Ovary (tissue), 10 donors: ENCODE measurements at places on chromosomes 16 and 17. TPM values are rescaled to one million over a fixed set of nuclear protein-coding genes. Genes with fewer than 3 reads are reported as not detected.

CACNB1 gene
- total RNA-seq, result 6.9 TPM

CCL3 gene
- 0.61 TPM for total RNA-seq

DNA sequence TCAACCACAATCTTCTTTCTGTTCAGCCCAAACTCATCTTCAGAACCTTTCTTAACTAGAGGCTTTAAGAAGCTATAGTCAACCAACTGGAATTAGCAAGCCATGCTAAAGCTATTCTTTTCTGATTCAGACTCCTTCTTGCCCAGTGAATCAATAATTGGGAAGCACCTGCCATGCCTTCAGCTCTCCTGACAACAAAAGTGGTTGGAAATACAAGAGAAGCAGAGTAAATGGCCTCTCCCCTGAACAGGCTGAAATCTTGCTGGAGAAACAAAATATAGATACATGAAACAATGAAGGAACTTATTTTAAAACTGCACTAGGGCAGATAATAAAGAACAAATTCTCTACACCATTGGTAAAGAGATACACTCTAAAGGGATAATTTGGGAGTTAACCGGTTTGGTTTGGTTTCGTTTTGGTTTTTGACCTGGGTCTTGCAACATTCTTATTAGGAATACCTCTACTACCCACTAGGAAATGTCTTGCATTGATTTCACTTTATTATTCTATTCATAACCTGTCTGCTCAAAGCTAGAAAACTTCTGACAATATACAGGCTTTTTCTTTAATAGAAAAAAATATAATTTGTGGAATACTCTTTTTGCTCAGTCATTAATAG is 173.6 kb upstream of the DYNLRB2 start:
- DNase-seq, result no peak

GRCh38 chr17:63537991-63538692 is 12.1 kb upstream of the DCAF7 start:
- DNase-seq, result no peak

DNA sequence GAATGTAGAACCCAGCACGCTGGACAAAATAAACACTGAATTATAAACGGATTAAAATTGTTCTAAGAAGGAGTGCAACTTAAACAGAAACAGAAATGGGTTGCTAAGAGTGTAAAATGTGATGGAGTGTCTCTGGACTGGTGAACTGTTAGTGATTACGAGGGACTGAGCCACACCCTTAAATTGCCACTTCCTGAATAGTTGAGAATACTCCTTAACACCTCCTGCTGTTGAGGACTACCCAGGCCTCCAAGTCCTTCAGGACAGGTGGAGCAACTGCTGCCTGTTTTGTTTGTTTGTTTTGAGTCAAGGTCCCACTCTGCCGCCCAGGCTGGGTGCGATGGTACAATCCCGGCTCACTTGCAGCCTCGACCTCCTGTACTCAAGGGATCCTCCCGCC is 25.8 kb upstream of the IRF8 start:
- no peak for DNase-seq

DNA sequence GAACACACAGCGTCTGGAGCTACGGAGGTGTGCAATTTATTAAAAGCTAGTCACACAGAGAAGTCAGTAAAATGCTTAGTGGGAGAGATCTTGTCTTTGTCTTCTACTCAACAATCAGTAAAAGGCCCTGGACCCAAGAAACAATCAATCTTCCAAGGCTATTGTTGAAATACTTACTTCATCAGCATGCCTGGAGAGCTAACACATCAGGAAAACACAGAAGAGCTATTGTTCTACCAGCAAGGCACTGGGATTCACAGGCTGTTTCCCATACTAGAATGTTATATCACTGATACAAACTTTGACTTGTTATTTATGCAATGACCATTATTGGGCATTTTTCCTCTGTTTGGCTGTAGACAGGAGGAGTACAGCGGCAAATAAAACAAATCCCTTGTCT is 247.8 kb upstream of the ERCC4 start:
- DNase-seq, result no peak

DNA sequence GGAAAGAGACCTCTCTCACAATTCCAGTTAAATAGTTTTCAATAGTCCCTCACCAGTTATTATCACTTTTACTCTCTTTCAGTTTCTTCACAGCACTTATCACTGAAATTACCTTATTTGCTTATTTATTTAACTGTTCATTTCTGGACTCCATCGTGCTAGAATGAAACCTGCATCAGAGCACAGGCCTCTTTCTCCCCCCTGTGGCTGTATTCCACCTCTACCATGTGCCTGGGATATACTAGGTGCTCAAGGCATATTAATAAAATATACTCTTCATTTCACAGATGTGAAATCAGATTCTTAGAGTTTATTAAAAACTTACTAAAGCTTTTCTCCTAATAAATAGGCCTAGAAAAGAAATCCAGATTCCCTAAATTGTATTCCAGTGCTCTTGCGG is 308.9 kb upstream of the MON1B start:
- DNase-seq, result no peak

DNA sequence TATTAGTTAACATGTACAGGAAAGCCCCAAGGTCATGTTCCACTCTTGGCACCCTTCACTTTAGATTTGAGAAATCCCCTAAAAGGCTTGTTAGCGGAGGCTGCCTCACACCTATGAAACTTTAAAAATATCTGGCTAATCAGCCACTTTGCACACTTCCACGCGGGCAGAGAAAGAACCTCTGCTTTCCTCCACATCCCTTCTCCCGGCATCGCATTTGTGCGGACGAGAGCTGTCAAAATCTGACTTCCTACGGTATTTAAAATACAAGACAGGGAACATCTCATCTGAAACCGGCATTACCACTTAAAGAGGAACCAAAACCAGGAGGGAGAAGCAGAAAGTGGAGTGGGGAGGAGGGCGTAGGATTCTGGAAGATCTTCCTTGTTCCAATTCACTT is 422.3 kb downstream of the TMEM114 start:
- DNase-seq, result no peak
